ENCODE measurements at places on chromosomes 3 and 15.

GRCh38 chr15:60576044-60576443 is 97.1 kb upstream of the ICE2 start:
- no peak for DNase-seq

DNA sequence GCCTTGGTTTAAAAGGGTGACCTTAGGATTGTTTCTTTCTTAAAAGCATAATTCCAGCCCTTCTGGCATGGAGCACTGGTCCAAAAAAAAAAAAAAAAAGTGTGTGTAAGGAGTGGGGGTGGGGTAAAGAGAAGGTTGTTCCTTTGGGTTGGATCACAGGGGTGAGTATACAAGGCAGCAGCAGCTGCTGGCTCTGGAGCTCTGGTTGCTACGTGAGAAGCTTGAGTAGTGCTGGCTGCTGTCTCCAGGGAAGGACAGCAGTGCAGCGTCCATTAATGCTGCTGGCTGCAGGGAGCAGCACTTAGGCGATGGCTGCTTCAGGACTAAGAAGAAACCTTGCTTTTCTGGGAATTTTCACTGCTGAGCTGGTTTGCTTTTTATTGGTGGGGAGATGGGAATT is 2.3 kb downstream of the SETD5 start:
- DNase-seq = peak; percentile 77

- DNase-seq = no peak
Measured at GRCh38 chr3:195609229-195609628, 25.5 kb upstream of the APOD start.

- no peak for DNase-seq
Measured at GRCh38 chr15:34861214-34861613, 65.9 kb upstream of the ACTC1 start.

DNA sequence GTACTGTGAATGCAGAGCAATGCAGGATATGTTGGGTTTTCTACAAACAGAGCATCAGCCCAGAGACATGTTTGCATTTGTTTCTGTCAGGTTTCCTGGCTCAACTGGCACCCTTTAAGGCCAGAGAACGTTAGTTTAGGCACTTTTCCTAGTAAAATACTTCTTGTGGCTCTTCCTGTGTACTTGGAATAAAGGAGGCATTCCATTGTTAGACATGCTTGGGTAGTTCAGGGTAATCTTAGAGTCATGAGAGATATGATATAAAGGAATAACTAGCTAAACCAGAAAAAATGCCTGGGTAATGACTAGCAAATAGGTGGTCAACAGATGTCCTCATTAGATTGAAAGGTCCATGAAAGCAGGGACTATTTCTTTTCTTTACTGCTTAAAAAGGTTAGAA is 60.4 kb upstream of the RBM5 start:
- no peak for DNase-seq

DNA sequence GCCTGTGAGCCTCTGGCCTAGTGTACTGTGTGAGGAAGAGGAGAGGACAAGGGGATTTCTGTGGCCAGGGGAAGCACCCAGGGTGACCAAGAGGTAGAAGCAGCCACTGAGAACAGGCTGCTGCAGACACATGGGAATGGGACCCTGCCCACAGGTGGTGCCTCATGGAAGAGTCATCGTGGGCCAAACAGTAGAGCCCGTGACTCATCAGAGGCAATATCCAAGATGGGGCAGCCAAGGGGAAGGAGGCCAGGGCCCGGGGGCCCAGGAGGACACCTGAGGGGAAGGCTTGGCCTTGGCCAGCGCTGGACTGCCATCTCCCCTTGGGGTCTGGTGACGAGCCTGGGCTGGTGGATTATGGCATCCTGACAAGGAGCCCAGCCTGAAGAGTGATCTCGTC is 275.0 kb upstream of the LYSMD4 start:
- DNase-seq = no peak

- no peak for DNase-seq
Measured at GRCh38 chr3:14268897-14269296, 90.3 kb downstream of the LSM3 start.
